ENCODE measurements at places on chromosomes 3 and 15. TPM values are rescaled to one million over a fixed set of nuclear protein-coding genes. Genes with fewer than 3 reads are reported as not detected.
A peak's percentile ranks its signal among the peaks of the same experiment; 100 is the strongest.

DNA sequence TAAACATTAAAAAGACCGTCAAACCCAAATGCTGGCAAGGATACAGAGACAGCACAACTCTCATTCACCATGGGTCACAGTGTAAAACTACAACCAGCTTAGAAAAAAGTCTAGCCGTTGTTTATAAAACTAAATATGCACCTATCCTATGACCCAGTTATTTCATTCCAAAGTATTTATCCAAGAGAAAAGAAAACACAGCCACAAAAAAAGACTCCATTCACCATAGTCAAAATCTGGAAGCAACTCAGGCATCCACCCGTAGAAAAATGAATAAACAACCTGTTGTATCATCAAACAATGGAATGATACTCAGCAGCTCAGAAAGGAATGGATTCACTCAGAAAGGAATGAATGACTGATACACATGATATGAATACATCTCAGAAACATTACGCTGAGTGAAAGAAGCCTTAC lies 28.6 kb downstream of the PLD1 start:
- no peak for DNase-seq

- DNase-seq, result no peak
Measured at GRCh38 chr3:129001101-129001805, at the start of gene EFCC1. EFCC1 (plus strand) TSS chr3:129001304; CDS start chr3:129001629, 325 bp downstream.

GRCh38 chr3:14633819-14634424 lies 17.6 kb upstream of the CCDC174 start:
- no peak for DNase-seq

DNA sequence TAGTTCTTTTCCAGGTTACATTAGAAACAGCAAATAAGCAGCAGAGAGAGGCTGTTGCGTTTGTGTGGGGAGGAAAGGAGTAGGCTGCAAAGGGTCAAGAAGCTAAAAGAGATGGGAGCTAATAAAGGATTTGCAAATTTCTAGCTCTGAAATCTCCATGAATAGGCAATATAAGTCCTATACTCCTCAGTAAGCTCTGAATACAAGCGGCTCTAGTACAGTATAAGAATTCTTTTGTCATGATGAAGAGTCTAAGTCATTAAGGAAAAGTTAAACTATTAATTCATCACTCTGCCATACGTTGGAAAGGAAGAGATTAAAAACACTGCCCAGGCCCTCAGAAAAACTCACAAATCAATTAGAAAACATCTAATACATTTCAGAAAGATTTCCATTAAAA lies 59.3 kb downstream of the CEP152 start:
- DNase-seq, result no peak

- no peak for DNase-seq
Measured at GRCh38 chr15:89399238-89400115, 64.9 kb upstream of the POLG start.

DNA sequence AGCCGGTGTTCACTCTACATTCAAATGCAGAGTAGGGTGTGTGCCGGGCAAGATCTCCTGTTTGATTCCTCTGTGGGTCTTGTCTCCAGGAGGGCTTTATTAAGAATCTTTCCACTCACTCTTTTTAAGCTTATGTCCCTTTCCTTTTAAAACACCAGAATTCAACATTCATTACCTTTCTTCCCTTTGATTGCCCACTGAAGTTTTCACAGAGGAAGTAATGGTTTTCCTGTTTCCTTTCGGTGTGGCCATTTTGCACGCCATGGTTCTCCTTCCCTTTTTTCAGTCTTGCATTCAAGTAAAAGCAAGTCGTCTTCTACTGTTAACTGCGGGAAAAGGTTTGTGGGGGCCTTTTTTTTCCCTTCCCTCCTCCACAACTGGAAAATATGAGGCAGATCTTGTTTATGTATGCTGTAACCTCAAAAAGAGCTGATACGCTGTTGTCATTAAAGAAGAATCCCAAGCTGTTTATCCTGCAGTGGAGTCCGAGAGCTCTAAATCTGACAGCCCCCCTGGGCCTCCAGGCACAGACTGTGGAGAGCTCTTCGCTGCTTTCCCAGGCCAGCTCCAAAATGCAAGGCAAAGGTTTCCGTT lies 40.5 kb downstream of the FILIP1L start:
- DNase-seq, result no peak

DNA sequence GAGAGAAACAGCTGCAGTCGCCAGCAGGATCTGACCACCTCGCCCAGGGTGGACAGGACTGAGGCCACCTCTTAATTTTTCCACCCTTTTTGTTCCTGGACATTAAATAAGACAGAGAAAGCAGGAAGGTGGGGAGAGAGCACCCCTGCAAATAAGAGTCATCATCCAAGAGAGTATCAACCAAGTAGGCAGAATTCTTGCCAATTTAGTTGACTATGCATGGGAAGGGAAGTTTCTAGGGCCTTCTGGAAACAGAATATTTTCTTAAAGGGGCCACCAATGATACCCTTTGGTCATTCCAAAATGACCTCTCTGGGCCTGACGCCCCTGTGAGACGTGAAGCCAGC lies 136.2 kb downstream of the TJP1 start:
- DNase-seq, result no peak

- DNase-seq, result no peak
Measured at GRCh38 chr3:117696851-117697407, 987.4 kb downstream of the TUSC7 start.

- no peak for DNase-seq
Measured at GRCh38 chr15:80636675-80637074, 58.4 kb upstream of the ABHD17C start.

GRCh38 chr3:171487382-171487781 lies 27.2 kb upstream of the TNIK start:
- no peak for DNase-seq

GRCh38 chr15:45372041-45372995 lies 6.0 kb downstream of the GATM start:
- DNase-seq, result no peak

DNA sequence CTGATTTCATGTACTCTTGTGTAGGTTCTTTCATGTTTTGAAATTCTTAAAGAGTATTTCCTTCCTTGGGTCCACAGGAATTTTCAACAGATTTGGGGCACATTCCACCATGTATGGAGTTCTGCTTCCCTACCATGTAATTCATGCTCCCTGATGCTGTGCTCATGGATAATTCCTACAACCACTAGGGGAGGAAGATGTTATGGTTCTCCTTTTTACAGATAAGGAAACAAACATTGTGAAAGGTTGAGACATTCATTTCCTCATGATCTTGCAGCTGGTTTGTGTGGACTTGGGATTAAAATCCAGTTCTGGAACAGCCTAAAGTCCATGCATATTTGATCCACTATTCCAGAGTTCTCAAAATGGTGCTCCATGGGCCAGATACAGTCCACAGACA lies 174.9 kb upstream of the FRMD4B start:
- DNase-seq, result no peak

GRCh38 chr3:68878322-68878721 lies 54.0 kb downstream of the TAFA4 start:
- no peak for DNase-seq

- peak; percentile 83 for DNase-seq
Measured at GRCh38 chr15:40941528-40942336, 11.5 kb upstream of the CHAC1 start.

GRCh38 chr3:187922704-187923416 lies 177.6 kb upstream of the BCL6 start:
- no peak for DNase-seq

- no peak for DNase-seq
Measured at GRCh38 chr3:149605902-149606301, 51.9 kb downstream of the WWTR1 start.

DNA sequence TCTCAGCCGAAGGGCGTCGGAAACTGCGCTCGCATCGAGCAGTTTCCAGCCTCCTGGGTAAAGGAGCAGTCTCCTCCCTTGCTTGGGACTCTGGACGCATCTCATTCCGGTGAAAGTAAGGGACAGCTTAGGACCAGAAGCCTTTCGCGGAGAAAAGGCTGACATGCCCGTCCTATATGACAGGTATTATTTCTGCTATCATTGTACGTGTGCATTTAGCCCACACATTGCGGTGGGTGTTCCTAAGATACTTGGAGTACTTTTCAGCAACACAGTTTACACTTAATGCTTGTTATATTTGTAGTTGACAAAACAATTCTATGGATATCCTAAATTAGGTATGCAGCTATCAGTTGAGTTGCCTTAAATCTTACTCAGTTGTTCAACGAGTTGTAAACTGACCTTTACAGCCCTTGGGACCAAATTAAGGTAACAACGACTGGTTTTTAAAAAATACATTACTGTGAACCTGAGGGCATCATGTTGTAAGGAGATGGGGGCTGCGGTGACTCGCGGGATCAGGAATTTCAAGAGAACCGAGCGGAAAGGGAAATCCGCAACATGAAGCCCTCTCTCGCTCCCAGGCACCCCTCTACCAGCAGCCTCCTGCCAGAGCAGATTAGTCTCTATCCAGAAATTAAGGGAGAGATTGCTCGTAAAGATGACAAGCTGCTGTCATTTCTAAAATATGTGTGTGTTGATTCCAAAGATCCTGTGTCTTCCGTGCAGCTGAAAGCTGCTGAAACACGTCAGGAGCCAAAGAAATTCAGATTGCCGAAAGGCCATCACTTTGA lies 632 bp upstream of the COPS2 start:
- DNase-seq, result no peak

- no peak for DNase-seq
Measured at GRCh38 chr3:72769758-72770540, 78.3 kb downstream of the SHQ1 start.

GRCh38 chr3:95670765-95671164 lies 1143.6 kb upstream of the EPHA6 start:
- DNase-seq, result no peak

- no peak for DNase-seq
Measured at GRCh38 chr15:78855746-78856145, 16.9 kb upstream of the MORF4L1 start.

TIMP4 gene
- total RNA-seq, result 13.2 TPM

SI gene
- not detected for total RNA-seq

ZNF80 gene
- not detected for total RNA-seq

GOLGA6A gene
- 0.98 TPM for total RNA-seq

PCYT1A gene
- total RNA-seq, result 63.8 TPM

ZNF710 gene
- total RNA-seq, result 20.2 TPM

ANKUB1 gene
- 2.8 TPM for total RNA-seq

GP9 gene
- total RNA-seq, result 0.53 TPM

RBPMS2 gene
- total RNA-seq, result 14.2 TPM

SH2D7 gene
- total RNA-seq, result not detected

COLQ gene
- total RNA-seq, result 6.3 TPM

KNG1 gene
- total RNA-seq, result not detected
